ENCODE measurements at places on chromosomes 13 and 19.

DNA sequence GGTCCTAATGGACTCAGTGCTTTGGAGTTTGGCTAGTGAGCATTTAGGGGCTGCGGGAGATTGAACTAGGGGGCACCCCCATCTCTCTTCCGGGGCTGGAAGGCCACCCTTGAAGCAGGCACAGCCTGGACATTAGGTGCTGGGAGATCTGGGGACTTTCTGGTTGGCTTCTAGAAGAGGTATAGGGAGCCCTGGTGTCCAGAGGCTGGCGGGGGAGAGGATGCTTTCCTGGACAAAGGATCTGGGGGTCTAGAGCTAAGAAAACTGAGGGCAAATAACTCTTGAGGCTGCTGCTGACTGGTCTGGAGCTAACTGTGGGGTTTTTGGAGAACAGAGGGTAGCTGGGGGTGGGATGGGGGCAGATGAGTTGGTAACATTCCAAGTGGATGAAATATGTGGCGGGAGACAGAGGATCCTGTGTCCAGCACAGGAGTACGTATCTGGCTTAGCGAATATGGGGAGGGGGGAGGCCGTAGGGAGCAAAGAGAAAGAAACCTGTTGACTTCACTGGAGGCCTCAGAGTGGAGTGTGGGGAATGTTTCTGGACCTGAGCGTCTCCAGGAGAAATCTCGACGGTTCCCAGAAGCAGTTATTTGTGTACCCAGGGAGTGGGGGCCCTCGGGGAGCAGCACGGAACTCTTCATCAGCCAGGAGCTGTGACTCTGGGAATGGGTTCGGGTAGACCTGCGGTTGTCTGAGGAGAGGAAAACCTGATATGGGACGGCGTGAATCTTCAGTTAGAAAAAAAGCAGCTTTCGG lies 1.4 kb downstream of the HNRNPUL1 start:
- no peak for DNase-seq

DNA sequence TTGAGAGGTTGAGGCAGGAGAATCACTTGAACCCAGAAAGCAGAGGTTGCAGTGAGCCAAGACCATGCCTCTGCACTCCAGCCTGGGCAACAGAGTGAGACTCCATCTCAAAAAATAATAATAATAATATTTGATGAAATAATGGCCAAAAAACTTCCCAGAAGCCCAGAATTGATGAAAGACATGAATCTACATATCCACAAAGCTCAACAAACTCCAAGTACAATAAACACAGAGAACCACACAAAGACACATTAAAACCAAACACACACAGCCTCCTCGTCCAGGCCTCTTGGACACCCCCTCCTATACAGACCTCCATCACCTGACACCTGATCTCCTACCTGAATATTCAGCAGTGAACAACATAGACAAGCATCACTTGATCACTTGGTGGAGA lies 3.2 kb upstream of the SYDE1 start:
- no peak for DNase-seq

GRCh38 chr13:91312324-91312723 lies 35.2 kb upstream of the MIR17HG start:
- no peak for DNase-seq

GRCh38 chr13:113998781-113999617 lies 25.1 kb upstream of the C13orf46 start:
- no peak for DNase-seq

DNA sequence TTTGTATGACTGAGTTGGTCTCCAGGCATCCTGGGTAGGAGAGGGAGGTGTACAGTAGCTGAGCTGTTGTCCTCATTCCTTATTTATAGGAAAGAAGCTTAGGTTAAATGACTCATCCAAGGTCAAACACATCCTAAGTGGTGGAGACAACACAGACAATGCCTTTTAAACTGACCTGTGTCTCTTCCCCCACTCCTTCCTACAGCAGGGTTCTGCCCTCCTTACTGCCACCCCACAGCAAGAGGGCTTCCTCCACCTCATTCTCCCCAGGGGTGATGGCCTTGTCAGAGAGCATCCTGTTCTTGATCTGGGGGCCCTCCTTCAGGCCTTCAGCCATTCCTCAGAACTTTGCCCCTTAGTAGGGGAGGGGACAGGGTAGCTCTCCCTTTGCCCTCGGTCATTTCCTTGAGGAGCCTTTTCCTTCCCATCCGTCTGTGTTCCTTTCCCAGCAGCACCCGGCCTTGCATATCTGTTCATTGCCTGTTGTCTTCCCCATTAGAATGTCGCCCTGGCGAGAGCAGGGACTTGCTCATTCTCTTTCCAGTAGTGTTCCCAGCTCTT lies 48.2 kb upstream of the GPI start:
- no peak for DNase-seq

DNA sequence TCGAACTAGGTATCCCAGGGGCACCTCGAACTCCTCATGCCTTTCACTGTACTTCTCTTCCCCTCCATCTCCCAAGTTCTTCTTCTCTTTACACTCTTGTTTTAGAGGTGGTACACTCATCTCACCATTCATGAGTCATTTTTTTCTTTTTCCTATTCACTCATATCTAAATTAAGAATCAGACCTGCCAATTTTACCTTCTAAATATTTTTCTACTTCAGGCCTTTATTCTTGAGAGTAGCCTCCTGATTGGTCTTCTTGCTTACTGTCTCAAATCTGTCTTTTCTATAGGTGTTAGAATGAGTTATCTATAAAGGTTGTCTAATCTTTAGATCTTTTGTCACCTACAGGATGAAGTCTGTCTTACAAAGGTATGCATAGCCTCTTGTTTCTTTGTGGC lies 20.7 kb downstream of the TDRD3 start:
- DNase-seq, result no peak

GRCh38 chr13:41384749-41385503 lies 72.4 kb upstream of the RGCC start:
- no peak for DNase-seq

DNA sequence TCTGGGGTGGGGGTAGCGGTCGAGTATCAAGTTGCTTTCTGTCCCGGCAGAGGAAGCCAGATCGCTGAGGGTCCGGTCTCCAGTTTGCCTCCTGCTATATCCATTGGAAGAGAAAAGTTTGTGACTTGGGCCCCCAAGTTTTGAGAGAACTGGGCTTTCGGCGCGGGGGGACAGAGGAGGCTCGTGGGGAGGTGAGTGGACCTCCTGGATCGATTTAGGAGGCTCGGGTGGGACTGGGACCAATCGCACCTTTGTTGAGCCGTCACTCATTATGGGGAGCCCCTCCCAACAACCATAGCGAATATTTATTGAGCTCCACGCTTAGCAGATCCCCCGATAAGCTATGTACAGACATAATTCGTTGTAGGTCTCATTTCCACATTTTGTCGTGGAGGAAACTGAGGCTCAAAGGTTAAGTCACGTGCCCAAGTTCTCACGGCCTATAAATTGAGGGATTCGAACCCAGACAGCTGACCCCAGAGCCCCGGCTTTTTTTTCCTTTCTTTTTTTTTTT lies 909 bp downstream of the RFXANK start:
- DNase-seq, result no peak

- no peak for DNase-seq
These were observed 164.2 kb downstream of the MTUS2 start for GRCh38 chr13:28984326-28984725.

DNA sequence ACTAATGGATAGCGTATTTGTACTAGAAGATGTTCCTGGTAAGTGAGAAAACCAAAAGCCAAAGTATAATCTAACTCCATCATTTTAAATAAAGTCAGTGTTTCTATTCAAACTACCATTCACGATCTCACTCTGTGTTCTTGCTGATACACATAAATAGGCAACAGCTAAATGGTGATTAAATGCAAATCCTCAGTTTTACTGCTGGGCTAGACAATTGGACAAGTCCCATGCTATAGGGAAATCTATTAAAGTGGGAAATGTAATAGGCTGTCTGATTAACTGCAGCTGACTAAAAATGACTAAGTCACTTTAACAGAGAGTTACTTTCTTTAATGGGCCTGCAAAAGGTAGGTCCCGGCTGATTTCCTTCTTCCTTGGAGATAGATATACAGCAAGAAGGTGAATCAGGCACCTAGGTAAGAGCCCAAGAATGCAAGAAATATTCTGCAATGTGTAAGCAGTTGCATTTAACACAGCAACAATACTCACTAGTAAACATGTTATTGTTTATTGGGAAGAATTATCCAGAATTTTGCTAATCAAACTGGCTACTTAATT lies 298.4 kb downstream of the SLITRK6 start:
- no peak for DNase-seq

DNA sequence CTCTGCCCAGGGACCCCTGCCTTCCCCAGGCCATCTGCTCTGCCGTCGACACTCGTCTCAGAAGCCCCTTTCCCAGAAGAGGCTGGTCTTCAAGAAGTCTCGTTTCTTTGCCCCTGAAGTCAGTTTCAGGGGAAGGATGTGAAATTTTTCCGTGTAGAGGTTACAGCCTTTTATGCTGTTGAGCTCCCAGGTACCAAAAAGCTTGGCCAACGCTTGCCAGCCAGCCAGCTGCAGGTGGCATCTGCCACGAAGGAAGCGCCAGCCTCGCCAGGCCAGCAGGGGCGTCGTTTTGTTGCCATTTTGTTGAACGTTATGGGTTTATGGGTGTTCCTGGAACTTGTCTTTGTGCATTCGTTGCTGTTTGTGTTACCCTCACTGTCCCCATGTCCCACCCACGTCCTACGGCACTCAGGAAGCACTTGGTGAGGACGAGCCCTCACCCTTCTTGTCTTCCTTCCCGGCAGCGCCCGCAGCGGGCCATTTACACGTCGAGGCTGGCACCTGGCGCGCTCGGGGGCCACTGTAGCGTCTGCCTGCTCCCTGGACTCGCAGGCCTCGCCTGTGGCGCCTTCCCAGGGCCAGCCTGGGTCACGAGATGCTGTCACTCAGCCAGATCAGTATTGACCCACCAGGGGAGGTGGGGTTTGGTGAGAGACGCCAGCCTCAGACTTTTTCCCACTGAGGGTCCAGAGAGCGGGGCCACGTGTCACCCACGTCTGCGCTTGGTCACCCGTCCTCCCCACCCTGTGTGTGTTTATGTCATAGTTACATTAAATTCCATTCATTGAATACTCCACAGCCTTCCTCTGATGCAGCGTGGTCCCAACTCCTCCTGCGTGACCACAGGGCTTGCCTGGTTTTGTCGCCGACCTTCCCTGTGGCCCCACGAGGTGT lies 37.1 kb downstream of the AP1M1 start:
- no peak for DNase-seq

DNA sequence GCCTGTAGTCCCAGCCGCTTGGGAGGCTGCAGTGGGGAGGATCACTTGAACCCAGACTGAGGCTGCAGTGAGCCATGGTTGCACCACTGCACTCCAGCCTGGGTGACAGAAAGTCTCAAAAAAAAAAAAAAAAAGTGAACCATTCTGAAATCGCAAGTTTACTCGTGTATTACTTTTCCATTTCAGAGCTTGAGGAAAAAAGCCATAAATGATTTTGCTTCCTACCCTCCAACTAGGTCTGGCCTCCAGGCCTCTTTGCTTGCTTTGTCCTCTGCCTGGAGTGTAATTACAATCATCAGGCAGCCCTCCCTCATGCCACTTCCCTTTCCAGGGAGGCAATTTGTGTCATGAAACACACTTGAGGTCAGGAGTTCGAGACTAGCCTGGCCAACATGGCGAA lies 8.5 kb downstream of the BLVRB start:
- no peak for DNase-seq

GRCh38 chr19:6738787-6739389 lies 592 bp upstream of the TRIP10 start:
- no peak for DNase-seq

DNA sequence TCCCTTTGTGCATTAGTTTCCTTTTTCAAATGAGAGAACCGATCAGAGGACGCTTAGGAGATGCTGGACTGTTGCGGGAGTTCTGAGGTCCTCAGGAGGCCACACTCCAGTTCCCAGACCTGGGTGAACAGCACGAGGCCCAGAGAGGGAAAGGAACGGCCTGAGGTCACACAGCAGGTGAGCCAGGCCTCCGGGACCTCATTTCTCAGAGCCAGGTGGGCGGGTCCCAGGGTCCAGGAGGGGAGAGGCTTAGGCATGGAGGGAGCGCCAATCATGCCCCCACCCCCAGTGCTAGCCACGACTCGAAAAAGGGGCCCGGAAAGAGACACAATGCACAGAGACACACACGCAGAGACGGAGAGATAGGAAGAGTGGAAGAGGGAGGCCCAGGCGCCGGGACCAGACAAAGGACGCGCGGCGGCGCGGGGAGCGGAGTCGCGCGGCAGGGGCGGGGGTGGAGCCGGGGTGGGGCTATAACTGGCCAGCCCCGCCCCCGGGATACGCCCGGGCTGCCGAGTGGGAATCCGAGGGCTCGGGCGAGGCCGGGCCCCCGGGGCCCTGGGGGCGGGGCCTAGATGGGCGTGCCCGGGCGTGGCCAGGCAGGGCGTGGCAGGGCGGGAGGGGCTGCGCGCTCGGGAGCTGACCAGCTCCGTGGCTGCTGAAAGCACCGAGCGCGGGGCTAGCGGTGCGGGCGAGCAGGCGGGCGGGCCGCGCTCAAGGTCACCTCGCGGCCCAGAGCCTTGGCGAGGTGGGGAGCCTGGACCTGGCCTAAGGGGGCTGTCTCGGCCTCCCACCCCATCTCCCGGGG lies 1.6 kb downstream of the ELAVL3 start:
- peak; percentile 75 for DNase-seq

DNA sequence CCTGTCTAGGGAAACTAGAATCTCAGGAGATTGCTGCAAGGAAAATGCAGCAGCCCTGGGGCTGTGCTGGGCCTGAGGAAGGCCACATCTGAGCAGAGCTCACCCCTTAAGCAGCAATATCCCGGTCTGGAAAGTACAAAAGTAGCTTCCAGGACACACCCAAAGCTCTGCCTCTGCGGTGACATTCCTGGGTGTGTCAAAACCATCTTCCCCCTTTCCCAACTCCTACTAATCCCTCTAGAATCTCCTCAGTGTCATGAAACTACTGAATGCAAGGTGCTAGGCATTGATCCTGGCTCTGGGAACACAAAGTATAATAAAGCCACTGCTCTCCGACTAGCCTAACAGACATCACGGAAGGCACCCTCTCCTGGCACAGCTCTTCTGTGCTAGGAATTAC lies 5.0 kb downstream of the PBX4 start:
- no peak for DNase-seq

DNA sequence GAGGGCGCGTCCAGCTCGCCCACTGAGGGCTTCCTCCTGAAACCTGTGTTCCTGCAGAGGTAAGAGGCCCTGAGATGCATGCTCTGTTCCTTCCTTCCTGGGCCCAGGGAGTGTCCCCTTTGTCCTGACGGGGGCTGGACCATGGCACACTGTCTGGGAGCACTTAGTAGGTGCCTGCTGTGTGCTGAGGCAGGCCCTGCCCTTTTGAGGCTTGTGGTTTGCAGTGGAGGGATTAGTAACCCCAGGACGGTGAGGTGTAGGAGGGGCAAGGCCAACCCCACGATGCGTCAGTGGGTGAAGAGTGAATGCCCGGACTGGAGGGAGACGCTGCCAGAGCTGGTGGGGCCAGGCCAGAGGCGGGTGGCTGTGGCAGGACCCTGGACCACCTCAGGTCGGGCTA lies 11.2 kb upstream of the F2RL3 start:
- no peak for DNase-seq
